ENCODE measurements at places on chromosomes 11 and 22. TPM values are rescaled to one million over a fixed set of nuclear protein-coding genes. Genes with fewer than 3 reads are reported as not detected.

OR51B2 gene
- total RNA-seq = not detected

ADAMTS8 gene
- under 0.01 TPM for total RNA-seq

NFAM1 gene
- not detected for total RNA-seq

OSBP2 gene
- total RNA-seq = 1.7 TPM

OR56A1 gene
- total RNA-seq = not detected

P2RY6 gene
- total RNA-seq = under 0.01 TPM

MRGPRX4 gene
- total RNA-seq = under 0.01 TPM

AMOTL1 gene
- total RNA-seq = 49.5 TPM

ART5 gene
- not detected for total RNA-seq

SCUBE2 gene
- 0.72 TPM for total RNA-seq
